ENCODE measurements at places on chromosomes 4 and X.

- no peak for DNase-seq
These were observed 201.2 kb downstream of the MID1IP1 start for GRCh38 chrX:39002466-39002865.

DNA sequence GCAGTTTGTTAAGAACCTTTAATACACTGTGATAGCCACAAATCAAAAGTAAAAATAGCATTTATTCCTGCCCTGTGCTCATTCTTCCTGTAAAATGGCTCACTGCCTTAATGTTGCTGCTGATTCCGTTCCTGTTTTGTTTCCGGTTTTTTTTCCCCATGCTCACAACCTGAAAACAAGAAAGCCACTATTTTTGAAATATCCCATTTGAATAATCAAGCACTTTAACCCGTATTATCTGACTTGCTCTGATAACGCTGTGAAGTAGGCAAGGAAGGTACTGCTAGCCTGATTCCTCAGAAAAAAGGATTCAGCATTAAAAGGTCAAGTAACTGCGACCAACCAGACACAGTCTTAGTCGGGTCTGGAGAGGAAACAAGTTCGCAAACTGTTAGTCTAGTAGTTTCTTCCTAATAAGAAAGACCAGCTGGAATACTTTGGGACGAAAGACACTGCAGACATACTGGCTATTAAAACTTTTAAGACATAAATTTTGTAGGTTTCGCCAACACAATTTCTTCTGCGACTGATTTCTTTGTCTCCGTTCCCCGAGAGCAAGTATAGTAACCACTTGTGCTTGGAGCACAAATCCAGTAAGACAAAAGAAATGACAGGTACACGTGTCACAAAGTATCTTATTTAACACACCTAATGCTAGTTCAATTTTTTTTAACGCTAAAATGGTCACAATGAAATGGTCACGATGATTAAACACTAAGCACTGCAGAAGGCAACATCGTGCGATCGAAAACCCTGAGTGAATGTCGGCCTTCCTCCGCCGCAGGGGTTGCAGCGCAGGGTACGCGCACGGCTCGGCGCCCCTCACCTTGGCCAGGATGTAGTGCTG lies 802 bp downstream of the COX18 start:
- DNase-seq = no peak

DNA sequence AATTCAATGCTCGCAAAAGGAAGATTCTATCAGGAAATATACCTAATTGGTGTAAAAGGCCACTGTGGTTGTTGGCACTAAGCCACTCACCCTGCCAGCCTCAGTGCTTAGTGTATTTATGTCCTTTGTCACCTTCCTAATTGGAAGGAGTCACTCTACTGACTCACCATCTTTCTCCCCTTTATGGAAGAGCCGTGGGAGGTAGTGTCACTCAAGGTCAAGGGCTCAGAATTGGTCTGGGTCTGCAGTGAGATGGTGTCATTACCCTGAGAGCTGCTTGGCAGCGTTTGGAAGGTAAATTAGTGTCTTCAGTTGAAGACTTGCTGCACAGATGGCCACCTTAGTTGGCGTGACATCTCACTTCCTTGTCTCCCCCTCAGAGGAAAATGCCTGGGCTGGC lies 41.7 kb upstream of the CDKN2AIP start:
- DNase-seq = no peak

GRCh38 chrX:11414091-11414490 lies 120.9 kb downstream of the AMELX start:
- DNase-seq = no peak

GRCh38 chr4:179097741-179098140 lies 1655.5 kb upstream of the AGA start:
- no peak for DNase-seq

GRCh38 chrX:18889346-18890048 lies 94.4 kb downstream of the PHKA2 start:
- DNase-seq = no peak

- DNase-seq = no peak
These were observed at the start of gene MAOA for GRCh38 chrX:43656005-43656494. TSS of gene MAOA (plus strand) at chrX:43656299. CDS start at chrX:43656342, 43 bp downstream.

DNA sequence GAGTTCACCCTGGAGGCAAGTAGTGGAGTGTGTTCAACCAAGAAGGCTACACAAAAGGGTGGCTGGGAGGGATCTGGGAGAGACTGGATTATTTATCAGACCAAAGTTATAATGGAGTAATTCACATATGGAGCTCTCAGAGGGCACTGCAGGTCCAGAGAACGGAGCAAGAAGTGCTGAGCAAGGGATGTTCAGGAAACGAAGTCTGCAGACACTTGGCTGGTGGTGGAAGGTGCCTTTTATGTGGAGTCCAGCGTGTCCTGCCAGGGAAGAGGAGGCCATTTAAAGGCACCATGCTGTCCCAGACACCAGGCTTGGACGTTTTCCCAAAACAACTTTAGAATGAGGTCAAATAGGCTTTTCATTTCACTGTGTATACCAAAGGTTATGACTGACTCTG lies 130.1 kb downstream of the CEP135 start:
- no peak for DNase-seq

DNA sequence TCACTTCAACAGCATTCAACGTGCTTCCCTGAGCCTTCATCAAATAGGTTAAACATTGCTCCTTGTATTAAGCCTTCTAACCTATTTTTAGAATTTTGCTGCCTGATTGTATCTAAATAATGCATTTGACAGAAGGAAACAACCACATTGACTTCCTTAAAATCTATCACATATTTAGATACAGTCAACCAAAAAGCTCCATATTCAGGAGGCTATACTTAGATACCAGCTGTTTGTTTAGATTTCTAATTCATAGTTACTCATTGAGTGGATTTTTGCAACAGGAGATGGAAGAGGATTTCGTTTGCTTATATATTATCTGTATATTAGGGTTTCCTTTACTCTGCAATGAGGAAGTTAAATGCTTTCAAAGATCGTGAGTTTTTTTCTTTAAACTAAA lies 241.1 kb upstream of the PPP1R2C start:
- DNase-seq = no peak

DNA sequence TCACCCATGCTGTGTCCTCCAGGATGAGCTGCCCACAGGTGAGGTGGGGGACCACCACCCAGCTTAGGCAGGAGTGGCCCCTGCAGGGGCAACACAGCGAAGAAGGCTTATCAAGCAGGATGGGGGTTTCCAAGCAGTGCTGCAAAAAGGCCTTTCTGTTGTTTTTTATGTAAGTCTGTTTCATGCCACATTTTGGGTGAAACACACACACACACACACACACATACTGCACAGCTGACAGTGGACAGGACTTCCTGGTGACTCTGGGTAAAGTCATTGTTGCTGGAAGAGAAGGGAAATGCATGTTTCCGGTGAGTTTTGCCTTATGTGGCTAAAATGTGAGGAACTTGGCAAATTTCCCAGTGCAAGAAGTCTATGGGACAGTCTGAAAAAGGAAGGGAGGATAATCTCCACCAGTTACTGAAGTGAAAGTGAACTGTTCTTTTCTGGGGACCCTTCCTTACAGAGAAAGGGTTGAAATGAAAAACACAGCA lies 119.2 kb downstream of the IRF2 start:
- DNase-seq = no peak

DNA sequence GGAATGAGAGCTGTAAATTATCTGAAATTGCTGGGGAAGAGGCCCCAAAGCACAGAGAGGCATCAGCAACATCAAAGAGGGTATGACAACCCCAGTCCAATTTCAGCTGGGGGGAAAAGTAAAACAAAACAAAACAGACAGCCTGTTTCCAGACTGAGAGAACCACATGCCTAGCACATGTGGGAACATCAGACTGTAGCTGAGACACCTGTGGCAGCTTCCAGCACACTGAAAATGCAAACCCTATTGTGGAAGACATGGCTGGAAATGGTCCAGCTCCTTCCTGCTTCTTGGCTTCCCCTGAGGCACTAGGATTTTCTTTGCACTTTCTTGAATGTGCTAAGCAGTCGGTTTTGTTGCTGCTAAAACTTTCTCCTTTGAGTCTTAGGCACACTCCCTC lies 240.9 kb upstream of the STS start:
- DNase-seq = no peak

DNA sequence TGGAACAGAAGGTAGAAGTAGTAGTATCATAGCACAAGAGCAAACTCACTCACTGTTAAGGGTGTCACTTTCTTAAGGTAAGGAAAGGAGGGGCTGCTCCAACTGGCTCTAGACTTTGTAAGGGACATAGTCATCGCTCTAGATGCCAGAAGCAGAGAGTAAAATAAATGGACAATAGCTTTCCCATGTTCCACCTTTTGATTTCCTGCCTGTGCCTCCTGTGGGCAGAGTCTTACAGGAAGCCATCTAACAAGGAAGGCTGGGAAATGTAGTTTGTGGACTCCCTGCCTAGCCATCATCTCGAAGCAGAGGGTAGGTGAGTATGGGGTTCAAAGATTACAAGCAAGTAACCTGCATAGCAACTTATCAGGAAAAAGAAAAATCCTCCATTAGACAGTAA lies 1.7 kb upstream of the METTL14 start:
- DNase-seq = no peak

DNA sequence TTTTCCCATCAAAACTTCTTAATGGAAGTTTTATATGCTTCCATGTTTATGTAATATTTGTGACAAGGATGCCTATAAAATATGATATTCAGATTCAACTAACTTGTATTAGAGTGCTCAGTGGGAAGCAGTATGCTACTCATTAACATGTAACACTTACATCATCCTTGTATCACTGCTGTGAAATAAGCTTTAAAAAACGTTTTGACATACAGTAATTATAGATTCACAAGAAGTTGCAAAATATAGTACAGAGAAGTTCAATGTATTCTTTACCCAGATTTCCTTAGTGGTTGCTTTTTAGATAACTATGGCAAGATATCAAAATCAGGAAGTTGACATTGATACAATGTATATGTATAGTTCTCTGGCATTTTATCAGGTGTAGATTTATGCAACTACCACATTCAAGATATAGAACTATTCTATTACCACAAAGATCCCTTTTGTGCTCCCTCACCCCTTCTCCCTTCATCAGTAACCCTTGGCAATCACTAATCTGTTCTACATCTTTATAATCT lies 56.3 kb downstream of the DTHD1 start:
- no peak for DNase-seq

GRCh38 chrX:37474478-37474877 lies 97.0 kb upstream of the LANCL3 start:
- DNase-seq = no peak

DNA sequence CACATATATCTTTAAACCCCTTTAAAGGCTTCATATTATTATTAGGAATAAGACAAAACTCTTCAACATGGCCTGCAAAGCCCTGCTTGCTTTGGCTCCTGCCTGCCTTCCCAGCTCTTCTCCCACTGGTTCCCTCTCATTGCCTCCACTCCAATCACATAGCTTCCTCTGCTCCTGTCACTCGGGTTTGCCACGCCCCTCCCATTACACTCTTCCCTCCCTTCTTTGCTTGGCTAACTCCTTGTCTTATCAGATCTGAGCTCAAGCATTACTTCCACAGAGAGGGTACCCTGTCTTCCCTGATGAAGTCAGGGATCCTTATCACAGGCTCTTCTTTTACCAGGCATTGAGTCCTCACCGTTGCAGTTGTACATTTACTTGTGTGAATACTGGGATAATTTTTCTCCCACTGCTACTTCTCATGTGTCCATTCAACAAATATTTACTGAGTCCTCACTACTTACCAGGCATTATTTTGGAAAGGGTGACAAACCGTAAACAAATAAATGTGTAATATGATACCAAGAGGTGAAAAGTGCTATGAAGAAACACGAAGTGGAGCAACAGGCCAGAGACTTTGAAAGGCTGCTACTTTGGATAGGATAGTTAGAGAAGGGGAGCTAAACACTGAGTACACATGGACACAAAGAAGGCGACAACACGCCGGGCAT lies 3.2 kb upstream of the VGLL1 start:
- no peak for DNase-seq

GRCh38 chr4:76718831-76719230 lies 179.1 kb downstream of the SOWAHB start:
- DNase-seq = no peak

DNA sequence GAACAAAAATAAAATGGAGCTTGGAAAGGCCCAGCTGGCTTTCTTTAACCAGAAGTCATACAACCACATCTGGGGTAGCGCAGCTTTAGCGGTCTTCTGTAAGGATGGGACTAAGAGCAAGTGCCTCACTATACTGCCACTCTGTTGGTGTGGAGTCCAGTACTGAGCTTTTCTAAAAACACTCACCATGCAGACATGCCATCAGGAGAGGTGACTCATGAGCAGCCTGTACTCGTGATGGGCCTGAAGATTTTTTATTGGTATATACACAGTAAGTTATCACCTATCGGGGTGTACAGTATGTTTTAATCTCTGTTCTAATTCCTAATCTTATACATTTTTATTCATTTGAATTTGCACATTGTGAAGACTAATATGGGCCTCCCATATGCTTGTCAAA lies 9.6 kb downstream of the PPP3CA start:
- DNase-seq = no peak

- DNase-seq = no peak
These were observed 123.5 kb downstream of the CAMK2D start for GRCh38 chr4:113637823-113638561.

DNA sequence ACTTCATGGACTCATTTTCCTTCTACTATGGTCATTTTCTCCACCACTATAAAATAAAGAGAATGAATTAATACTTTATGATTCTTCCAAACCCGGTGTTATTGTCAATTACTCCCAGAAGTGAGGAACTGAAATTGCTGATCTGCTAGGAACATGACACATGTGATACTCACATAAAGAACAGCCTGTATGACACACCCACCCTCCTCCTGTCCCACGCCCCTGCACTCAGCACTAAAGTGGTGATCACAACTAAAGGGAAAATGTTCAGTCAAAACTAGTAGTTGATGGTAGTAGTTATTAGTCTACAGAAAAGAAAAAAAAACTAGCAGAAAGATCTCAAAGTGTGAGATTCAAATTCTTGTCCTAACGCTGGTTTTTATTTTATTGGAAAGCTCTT lies 1508.3 kb downstream of the RAPGEF2 start:
- no peak for DNase-seq

Measured in T-helper 1 cell (primary cell).